ENCODE measurements at places on chromosomes 2 and 18.

DNA sequence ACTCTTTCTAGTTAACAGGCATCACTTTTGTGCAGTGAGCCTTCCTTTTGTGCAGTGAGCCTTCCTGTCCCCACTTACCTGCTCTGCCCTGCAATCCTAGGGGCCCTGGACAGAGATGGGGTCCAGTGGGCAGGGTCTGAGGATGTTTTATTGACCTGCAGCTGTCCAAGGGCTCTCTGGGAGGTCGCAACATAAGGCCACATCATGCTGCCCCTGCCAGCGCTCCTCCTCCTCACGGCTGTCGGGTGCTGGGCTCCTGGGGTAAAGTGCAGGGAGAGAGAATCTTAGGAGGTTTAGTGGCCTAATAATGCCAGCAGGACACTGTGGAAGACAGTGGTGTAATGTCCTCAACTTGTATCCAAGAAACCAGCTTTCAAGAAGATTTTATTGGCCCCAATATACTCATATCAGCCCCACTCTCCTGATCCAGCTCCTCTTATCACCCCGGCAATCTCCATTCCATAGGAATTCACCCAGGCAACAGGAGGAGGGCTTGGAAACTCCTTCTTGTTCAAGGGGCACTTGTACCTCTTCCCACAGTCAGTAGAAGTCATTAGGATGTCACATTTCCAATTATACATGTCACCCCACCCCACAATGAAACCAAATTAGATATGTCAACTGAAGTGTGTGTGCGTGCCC is 41.9 kb upstream of the ASB18 start:
- no peak for ATAC-seq
- H3K36me3 ChIP-seq, result no peaks in the 10 kb centered on the region
- no peaks in the 10 kb centered on the region for H3K4me1 ChIP-seq
- no peak overlapping the region for H3K4me3 ChIP-seq
- peaks cover 26% of the 10 kb centered on the region for H3K27me3 ChIP-seq

- no peaks in the 10 kb centered on the region for H3K27me3 ChIP-seq
- no peaks in the 10 kb centered on the region for H3K36me3 ChIP-seq
- no peak for ATAC-seq
- H3K4me3 ChIP-seq, result no peak overlapping the region
Observed at GRCh38 chr18:1075322-1075721, 170.7 kb downstream of the ADCYAP1 start.

- H3K4me1 ChIP-seq, result no peaks in the 10 kb centered on the region
- peaks cover 8% of the 10 kb centered on the region for H3K27me3 ChIP-seq
- no peak for ATAC-seq
- H3K36me3 ChIP-seq, result no peaks in the 10 kb centered on the region
Observed at GRCh38 chr2:60294901-60295635, 258.4 kb downstream of the BCL11A start.

DNA sequence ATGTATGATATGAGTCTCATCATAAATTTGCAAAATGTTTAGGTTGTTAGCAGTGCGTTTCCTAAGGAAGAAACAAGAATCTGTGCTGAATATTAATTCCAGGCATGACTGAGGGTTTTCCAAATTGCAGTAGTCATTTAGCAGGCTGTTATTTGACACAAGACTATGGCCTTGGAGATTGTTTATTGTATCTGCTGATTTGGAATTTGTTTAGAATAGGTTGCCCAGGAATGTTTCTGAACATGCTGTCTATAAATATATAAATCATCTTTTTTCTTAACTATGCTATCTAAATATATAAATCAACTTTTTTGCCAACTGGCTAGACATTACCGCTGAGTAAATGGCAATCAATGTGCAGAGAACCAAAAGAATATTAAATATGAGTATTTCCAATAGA is 90.9 kb downstream of the DOK6 start:
- ATAC-seq, result no peak
- no peak overlapping the region for H3K27ac ChIP-seq
- peaks cover 9% of the 10 kb centered on the region for H3K27me3 ChIP-seq
- no peaks in the 10 kb centered on the region for H3K36me3 ChIP-seq

DNA sequence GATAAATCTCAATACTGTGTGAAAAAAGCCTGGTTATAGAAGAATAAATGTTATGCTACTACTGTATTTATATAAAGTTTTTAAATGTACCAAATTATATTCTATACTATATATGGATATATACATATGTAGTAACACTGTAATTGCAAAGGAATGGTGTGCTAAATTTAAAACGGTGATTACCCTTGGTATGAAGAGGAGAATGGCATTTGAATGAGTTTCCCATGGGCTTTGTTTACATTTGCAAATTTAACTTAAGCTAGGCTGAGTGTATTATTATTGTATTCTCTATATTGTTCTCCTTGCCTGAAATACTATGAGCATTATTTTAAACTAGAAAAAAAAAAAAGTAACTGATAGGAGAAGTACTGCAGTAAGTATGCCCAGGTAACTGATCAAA is 4.7 kb upstream of the SP3 start:
- peaks cover 4% of the 10 kb centered on the region for H3K27me3 ChIP-seq
- peaks cover 6% of the 10 kb centered on the region for H3K36me3 ChIP-seq
- ATAC-seq, result no peak
- H3K27ac ChIP-seq, result no peak overlapping the region
- no peak overlapping the region for H3K4me3 ChIP-seq

DNA sequence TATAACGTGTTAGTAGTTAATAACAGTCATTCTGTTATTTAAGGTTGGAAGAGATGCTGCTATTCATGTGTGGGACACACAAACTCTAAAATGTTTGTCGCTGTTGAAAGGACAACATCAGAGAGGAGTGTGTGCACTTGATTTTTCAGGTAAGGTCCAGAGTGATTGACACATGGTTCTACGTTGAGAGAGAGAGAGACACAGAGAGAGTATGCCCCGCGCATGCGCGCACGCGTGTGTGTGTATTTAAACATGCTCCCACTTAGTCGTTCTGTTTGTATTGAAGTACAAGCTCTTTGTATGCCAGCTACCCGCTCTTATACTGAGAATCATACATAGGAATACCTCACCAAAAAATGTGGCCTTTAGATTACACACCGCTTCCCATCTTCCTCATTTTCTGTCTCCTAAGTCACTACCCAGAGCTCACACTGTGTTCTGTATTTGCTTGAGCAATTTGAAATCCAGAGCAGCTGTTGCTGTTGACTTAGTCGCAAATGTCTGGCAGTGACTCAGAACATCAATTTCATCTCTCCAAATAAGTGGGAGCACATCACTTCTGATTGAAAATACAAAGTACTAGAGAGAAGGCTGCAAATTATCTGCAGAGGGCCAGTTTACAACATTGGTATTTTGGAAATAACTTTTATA is 148.1 kb downstream of the EML6 start:
- H3K27me3 ChIP-seq, result no peaks in the 10 kb centered on the region
- H3K4me3 ChIP-seq, result no peak overlapping the region
- no peak overlapping the region for H3K27ac ChIP-seq
- H3K36me3 ChIP-seq, result no peaks in the 10 kb centered on the region
- ATAC-seq, result no peak

DNA sequence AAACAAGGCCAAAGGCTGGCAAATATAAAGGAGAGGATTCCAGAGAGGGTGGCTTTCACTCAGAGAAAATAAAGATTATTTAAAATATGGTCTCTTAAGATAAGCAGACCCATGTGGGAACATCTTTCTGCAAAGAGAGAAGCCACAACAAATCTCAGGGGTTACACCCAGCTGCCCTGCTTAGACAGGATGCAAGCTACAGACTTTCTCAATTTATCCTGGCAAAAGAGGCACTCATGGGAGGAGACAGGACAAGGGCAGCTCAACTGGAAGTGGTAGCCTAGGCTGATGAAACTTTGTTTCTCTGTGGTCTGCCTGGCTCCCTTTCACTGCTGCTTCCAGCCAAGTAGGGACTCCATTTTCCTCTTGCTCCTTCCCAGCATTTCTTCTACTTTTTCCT is 25.9 kb upstream of the SULT1C4 start:
- no peak overlapping the region for H3K27ac ChIP-seq
- no peaks in the 10 kb centered on the region for H3K36me3 ChIP-seq
- no peak for ATAC-seq

DNA sequence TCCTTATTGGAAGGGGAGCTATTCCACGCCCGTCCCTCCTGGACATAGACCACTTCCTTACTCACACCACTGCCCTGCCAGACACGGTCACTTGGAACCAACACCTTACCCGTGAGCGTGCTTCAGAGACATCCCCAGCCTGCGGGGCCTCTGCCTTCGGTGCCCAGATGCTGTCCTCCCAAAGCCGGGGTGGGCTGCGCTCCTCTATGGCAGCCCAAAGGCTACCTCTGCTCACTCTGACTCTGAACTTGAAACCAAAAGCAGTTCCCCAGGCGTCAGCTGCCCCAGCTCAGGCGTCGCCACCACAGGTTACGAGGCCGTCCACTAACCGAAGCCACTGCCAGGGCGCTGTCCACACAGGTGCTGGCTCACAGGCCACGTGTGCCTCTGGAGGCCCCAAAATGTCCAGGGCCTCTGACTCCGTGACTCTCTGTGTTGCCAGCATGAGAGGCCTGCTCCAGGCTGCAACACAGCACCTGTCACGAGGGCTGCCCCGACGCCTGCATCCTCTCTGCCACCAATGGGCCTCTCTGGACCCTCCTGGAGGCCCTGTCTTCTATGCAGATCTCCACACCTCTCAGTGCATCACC is 23.8 kb downstream of the HDAC4 start:
- ATAC-seq, result no peak
- H3K4me3 ChIP-seq, result no peak overlapping the region
- H3K27ac ChIP-seq, result peak overlapping the region; percentile 48
- H3K4me1 ChIP-seq, result peaks cover 23% of the 10 kb centered on the region
- peaks cover 6% of the 10 kb centered on the region for H3K36me3 ChIP-seq

DNA sequence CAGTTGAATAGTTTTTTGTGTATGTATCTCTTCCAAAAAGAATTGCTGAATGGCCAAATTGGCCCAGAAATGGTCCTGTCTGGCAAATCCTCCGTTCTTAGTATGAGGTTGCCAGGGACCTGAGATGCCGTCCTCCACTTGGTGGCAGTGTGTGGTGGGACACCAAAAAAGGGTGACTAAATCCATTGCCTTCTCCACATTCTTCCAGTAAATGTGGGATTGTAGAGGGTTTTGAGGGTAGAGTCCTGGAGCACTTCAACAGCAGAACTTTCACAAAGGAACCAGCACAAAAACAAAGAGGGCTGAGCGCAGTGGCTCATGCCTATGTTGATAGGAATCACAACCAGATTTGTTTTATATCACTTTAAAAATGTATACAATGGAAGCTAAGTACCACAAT is 199.9 kb downstream of the BCL2 start:
- H3K27me3 ChIP-seq, result no peaks in the 10 kb centered on the region
- peaks cover 22% of the 10 kb centered on the region for H3K4me1 ChIP-seq
- peaks cover 15% of the 10 kb centered on the region for H3K36me3 ChIP-seq
- H3K4me3 ChIP-seq, result peak overlapping the region; percentile 19
- H3K27ac ChIP-seq, result peak overlapping the region; percentile 67
- peak; percentile 62 for ATAC-seq

DNA sequence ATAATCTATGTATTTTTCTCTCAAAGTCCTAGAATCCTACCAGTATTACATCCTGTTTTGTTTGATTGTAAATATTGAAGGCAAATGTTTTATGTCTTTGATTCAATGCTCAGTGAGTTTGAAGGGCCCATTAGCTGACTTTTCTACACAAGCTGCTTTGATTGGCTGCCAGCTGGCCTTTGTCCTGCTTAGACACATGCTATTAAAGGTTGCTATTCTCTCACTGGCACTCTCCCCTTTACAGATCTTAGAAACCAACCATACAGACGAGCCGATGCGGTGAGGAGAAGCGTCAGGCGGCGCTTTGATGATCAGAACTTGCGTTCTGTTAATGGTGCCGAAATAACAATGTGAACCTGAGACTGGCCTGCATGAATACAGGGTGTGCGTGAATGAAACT is 69.7 kb downstream of the PRPF40A start:
- peaks cover 21% of the 10 kb centered on the region for H3K36me3 ChIP-seq
- no peaks in the 10 kb centered on the region for H3K27me3 ChIP-seq
- no peak overlapping the region for H3K27ac ChIP-seq
- H3K4me1 ChIP-seq, result no peaks in the 10 kb centered on the region

GRCh38 chr2:85132834-85133637 is at the start of gene TCF7L1:
TCF7L1 (plus strand) TSS chr2:85133392; CDS start chr2:85133685, 293 bp downstream.
- peak; percentile 57 for ATAC-seq
- no peak within 1 kb of the TSS for H3K27ac ChIP-seq
- H3K4me1 ChIP-seq, result no peaks in the 10 kb centered on the region

DNA sequence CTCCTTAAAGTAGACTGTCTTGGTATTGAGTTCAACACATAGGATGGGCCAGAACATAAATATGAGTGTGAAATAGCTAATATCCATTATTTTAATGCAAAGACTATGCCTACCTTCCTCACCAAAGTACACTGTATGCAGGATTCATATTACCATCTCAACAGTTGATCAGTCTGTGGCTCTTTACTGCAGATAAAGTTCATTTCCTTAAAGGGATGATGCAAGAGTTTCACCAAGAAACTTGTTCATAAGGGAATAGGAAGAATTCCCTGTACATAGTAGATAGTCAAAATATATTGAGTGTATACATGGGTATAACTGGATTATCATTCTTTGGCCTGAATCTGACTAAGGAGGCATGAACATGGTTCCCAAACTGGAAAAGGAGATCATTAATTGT is 35.0 kb downstream of the MARS2 start:
- no peak overlapping the region for H3K27ac ChIP-seq
- ATAC-seq, result no peak
- H3K4me3 ChIP-seq, result no peak overlapping the region

GRCh38 chr2:47488870-47489584 is 86.1 kb downstream of the MSH2 start:
- peaks cover 8% of the 10 kb centered on the region for H3K36me3 ChIP-seq
- H3K27ac ChIP-seq, result no peak overlapping the region
- ATAC-seq, result no peak
- H3K4me1 ChIP-seq, result peaks cover 4% of the 10 kb centered on the region
- no peak overlapping the region for H3K4me3 ChIP-seq

DNA sequence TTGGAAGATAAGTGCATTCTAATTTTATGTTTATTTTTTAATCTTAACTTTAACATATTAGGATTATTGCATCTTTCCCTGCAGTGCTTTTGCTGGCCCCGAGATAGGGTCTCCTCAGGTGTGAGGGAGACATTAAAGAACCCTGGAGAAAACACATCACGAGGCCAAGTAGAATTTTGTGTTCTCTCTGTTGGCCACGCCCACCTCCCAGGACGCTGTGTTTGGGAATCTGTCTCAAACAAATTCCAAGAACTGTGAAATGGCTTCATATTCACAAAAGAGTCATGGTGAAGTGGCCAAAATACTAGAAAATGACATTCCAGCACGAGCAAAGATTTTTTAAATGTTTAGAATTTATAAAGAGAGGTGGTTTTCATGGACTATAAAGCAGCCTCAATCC is 27.3 kb downstream of the RNF144A start:
- H3K27ac ChIP-seq, result no peak overlapping the region
- H3K4me3 ChIP-seq, result no peak overlapping the region
- no peak for ATAC-seq

All from activated T-helper 17 cell treated with anti-CD3 and anti-CD28 coated beads, Interleukin-2, amount 50 U/mL, for 72 hours (primary cell).